Peyer's patch (tissue), 4 donors: ENCODE measurements at places on chromosomes 4 and X. TPM values are rescaled to one million over a fixed set of nuclear protein-coding genes. Genes with fewer than 3 reads are reported as not detected.
A peak's percentile ranks its signal among the peaks of the same experiment; 100 is the strongest.

DNA sequence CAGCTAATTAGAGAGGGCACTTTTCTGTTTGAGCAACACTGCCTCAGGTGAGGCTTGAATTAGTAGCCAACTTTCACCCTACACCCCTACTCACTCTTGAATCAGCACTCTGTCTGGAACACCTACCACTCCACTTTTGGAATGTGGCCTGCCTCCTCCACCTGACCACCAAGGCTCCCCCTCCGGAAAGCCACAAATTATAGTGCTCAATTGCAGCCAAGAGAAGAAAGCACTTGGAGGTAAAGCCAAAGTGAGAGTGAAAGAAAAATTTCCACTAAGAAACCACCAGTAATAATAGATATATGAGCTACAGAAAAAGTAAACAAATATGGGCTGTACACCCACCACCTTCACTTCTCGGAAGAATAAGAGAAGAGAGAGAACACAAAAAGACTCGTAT is 41.1 kb downstream of the PPP3CA start:
- no peak for DNase-seq

DNA sequence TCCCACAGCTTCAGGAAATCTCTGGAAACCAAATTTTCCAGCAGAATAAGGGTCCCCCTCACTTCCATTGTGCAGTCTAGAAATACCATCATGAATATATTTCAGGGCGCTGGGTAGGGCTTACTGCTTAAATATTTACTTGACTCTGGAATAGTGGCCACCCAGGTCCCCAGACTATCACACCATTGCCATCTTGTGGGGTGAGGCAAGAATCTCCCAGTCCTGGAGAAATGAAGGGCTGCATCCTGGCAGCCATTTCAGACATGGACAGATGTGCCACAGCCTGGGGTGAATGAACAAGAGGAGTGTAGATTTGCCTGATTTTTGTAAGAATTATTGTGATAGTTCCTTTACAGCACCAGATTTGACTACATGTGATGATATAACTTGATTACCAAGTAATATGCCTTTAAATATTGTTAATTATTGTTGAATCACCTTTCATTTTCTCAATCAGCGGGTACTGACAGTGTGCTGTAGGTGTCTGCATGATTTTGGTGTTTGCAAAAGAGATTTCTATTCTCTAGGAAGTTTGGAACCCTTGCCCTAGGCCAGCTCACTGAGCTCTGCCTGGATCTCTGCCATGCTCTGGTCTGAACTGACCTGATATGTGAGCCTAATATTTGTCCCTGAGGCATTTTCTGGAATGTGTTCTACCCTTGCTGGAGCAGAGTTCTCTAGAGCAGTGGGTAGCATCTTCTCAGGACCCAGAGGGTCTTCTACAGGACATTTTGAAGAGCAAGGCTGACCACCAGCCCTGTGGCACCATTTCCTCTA is 183.4 kb downstream of the KIT start:
- no peak for DNase-seq

The HPSE gene
- total RNA-seq, result 0.83 TPM

DNA sequence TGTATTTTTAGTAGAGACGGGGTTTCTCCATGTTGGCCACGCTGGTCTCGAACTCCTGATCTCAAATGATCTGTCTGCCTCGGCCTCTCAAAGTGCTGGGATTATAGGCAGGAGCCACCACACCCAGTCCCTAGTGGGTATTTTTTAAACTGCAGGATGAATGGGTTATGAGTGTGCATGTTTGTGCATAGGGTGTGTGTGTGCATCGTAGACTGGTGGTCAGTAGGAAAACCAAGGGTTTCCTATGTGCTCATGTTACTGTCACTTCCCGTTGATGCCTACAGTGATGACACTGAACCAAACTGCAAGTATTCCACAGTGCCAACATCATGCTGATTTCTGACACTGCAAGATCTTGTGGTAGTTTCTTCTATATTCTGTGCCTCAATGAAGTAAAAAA is 41.1 kb downstream of the DDIT4L start:
- DNase-seq, result no peak

DNA sequence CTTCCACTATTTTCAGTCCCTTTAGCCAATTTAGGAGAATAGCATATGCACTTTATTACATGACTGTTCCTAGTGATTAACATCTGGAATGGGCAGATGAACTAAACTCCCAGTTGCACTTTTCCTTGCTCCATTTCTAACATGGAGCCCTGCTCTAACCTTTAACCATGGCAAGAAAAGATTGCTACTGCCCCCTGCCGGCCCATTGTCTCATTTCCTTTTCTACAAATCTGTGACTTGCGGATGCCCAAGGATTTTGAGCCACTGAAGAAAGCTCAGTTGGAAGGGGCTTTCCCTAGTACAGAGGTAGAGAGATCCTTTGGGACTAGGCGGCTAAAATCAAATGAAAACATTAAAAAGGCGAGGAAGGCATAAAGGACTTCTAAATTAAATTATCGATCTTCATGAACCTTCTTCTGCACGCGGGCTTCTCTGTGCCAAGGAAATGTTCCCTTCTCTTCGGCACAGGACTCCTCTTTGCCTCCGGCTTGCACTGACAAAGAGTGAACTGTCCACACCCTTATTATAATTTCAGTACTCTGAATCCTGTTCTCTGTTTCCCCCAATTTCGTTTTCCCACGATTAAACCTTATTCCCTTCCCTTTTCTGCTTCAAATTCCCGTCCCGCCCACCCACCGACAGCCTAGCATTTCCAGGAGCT is 577 bp upstream of the GLRA2 start:
- no peak for DNase-seq

DNA sequence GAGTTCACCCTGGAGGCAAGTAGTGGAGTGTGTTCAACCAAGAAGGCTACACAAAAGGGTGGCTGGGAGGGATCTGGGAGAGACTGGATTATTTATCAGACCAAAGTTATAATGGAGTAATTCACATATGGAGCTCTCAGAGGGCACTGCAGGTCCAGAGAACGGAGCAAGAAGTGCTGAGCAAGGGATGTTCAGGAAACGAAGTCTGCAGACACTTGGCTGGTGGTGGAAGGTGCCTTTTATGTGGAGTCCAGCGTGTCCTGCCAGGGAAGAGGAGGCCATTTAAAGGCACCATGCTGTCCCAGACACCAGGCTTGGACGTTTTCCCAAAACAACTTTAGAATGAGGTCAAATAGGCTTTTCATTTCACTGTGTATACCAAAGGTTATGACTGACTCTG is 130.1 kb downstream of the CEP135 start:
- DNase-seq, result no peak

- peak; percentile 88 for DNase-seq
Measured at GRCh38 chr4:38675146-38676121, 11.4 kb downstream of the KLF3 start.

GRCh38 chrX:30735839-30736238 is 82.6 kb downstream of the GK start:
- DNase-seq, result peak; percentile 81

DNA sequence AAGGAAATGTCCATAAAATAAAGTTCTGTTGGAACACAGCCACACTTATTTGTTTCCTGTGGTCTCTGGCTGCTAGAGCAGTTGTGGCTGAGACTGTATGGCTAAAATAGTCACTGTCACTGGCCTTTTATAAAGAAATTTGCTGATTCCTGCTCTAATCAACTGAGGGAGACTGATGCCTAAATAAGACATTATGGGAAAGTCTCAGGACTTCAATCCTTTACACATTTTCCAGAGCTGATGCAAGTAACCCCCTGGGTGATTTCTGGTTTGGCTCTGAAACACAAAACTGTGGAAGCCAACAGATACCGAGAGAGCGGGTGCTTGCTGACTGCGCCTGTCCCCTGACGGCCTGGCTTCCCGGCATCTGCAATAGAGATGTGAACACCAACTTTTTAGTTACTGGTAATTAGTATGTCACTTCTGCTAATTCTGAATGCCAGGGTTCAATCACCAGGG is 64.0 kb downstream of the POLR2B start:
- DNase-seq, result no peak

GRCh38 chrX:13377550-13377934 is 57.7 kb upstream of the ATXN3L start:
- no peak for DNase-seq

GRCh38 chr4:139619644-139620043 is 46.0 kb upstream of the MGST2 start:
- DNase-seq, result no peak

- no peak for DNase-seq
Measured at GRCh38 chrX:43175434-43175833, 397.5 kb upstream of the PPP1R2C start.

DNA sequence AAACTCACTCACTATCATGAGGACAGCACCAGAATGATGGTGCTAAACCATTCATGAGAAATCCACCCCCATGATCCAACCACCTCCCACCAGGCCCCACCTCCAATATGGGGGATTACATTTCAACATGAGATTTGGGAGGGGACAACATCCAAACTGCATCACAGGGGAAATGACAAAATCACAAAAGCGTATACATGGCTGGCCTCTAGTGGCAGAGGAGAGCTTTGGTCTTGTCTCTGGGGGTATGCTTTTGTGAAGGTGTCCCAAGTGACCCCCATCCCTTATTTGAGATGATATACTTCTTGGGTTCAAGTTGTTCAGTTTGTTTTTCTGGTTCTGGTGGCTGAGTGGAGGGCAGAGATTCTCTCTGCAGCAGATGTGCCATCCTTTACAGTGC is 8.5 kb upstream of the SETD7 start:
- DNase-seq, result no peak

DNA sequence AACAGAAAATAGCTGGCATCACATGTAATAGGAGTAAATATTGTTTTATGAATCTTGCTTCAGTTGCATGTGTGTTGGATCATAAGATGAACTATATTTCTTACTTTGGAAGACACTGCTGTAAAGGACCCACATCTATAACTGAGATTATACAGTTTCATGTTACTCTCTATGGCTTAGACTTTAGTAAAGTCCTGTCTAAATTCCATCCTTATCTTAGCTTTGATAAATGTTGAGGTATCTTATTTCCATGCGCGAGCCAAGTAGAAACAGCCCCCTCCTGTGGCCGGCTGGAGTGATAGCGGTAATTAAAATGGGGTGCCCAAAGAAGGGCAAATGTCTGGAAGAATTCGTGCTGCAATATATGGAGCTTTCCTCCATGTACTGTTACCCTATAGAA is 43.0 kb downstream of the CCDC158 start:
- peak; percentile 80 for DNase-seq

- DNase-seq, result peak; percentile 61
Measured at GRCh38 chr4:7332216-7333023, 102.3 kb downstream of the PSAPL1 start.

GRCh38 chr4:2245787-2246275 is 3.9 kb upstream of the HAUS3 start:
- DNase-seq, result peak; percentile 12

The DRD5 gene
- total RNA-seq, result not detected

The CLTRN gene
- not detected for total RNA-seq

DNA sequence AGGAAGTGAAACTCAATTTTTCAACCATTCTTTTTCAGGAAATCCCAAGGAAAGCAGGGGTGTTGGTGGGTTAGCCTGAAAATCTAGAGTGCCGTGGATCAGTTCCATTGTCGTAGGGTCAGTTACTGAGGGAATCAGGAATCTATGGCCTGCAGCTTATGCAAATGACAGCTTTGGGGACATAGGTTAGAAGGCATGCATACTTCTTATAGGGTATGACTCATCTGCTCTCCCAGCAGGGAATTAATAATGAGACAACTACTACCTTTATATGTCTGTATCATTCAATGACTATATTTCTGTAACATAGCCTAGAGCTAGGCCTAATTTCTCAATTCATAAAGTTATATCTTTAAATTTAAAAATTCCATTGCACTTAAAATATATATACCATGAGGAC is 36.6 kb downstream of the ZNF41 start:
- no peak for DNase-seq

The CXXC4 gene
- total RNA-seq, result 5.0 TPM

The ETFDH gene
- 105 TPM for total RNA-seq

The PPBP gene
- not detected for total RNA-seq

- no peak for DNase-seq
Measured at GRCh38 chr4:135365065-135365464, 1163.5 kb upstream of the PABPC4L start.

DNA sequence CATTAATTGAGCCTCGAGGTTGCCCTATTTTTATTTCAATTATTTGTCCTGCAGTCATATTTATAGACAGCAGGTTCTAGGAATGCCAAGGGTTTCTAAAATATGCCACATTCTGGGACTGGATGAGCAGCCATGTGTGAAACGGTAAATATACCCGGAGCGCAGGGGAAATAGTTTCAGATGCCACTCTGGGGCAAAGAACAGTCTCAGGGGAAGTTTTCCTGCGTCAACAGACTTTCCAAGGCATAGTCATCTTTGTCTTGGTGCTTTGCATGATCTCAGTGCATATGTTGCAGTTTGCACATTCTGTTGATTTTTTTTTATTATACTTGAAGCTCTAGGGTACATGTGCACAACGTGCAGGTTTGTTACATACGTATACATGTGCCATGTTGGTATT is 71.0 kb downstream of the GPAT3 start:
- no peak for DNase-seq

The MED28 gene
- total RNA-seq, result 20.5 TPM

DNA sequence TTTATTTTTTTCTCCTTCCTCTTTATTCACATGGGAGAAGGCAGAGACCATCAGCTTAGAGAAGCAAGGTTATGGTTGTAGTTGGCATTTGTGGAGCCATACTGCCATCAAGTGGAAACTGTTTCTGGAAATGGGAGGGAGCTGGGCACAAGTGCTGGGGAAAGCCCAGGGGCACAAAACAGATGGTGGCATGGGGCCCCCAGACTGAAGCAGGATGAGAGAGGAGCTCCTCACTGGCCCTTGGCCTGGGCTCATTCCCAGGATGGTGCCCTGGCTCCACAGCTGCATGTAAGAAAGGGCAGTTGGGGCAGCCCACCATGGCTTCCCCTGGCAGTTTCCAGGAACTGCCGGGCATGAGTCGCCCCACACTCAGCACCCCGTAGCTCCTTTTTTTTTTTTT is 59.2 kb downstream of the NBDY start:
- peak; percentile 36 for DNase-seq

- DNase-seq, result no peak
Measured at GRCh38 chr4:13990596-13991589, 363.4 kb upstream of the BOD1L1 start.

DNA sequence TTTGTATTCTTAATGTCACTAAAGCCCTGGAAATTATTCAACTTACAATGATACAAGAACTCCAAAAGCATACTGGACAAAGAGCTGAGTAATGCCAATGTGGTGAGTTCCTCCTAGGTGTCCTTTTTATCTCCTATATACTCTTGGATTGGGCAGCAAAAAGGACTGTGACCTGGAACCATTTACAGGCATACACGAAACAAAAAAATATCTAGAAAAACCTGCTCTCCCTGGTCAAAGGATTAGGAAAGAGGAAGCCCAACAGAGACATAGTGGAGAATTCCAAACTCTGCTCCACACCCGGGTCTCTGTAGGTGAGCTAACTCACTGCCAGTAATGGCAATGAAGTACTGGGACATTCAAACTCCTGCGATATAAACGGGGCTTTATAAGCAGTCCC is 25.3 kb downstream of the SULT1B1 start:
- no peak for DNase-seq

The DGAT2L6 gene
- total RNA-seq, result not detected

DNA sequence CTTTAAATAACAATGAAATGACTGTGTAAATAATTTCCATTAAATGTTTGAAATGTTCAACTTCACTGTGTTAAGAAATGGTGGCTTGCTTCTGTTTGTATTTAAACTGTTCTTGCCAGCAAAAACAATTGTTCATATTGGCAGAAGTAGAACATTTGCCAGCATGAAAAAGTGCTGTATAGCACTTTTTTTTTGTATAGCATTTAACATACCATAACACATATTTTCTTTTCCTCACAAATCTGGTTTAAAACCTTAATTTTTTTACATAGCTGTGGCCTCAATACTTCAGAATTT is 94.1 kb downstream of the COX18 start:
- DNase-seq, result no peak

- no peak for DNase-seq
Measured at GRCh38 chr4:23943478-23943877, 53.6 kb upstream of the PPARGC1A start.
